ENCODE measurements at places on chromosomes 11 and 22.

DNA sequence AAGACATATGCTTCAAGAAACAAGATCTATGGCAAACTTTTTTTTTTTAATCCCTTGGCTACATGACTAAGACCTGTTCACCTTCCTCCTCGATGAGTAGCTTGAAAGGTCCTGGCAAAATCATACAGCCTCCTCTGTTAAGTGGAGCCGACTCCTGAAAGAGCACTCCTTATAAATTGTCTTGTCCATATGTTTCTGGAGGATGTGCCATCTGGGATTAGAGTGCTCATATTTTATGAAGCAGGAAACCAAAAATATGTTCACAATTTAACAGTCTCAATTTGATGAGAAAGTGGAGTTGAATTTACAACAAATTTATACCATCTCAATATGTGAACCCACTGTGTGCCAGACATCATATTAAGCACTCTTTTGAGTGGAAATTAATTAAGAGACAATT lies 912.1 kb upstream of the FAT3 start:
- DNase-seq = no peak

DNA sequence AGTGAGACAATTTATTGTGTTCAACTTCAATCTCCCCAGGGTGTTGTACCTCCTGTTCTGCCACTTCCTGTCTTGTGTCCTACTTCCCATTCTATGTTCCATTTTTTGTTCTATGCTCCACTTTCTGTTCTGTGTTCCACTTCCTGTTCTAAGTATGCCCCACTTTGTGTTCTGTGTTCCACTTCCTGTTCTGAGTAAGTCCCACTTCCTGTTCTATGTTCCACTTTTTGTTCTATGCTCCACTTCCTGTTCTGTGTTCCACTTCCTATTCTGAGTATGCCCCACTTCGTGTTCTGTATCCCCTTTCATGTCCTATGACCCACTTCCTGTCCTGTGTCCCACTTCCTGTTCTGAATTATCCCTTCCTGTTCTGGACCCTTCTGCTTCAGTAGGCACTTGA lies 732.7 kb downstream of the TBC1D22A start:
- no peak for DNase-seq

DNA sequence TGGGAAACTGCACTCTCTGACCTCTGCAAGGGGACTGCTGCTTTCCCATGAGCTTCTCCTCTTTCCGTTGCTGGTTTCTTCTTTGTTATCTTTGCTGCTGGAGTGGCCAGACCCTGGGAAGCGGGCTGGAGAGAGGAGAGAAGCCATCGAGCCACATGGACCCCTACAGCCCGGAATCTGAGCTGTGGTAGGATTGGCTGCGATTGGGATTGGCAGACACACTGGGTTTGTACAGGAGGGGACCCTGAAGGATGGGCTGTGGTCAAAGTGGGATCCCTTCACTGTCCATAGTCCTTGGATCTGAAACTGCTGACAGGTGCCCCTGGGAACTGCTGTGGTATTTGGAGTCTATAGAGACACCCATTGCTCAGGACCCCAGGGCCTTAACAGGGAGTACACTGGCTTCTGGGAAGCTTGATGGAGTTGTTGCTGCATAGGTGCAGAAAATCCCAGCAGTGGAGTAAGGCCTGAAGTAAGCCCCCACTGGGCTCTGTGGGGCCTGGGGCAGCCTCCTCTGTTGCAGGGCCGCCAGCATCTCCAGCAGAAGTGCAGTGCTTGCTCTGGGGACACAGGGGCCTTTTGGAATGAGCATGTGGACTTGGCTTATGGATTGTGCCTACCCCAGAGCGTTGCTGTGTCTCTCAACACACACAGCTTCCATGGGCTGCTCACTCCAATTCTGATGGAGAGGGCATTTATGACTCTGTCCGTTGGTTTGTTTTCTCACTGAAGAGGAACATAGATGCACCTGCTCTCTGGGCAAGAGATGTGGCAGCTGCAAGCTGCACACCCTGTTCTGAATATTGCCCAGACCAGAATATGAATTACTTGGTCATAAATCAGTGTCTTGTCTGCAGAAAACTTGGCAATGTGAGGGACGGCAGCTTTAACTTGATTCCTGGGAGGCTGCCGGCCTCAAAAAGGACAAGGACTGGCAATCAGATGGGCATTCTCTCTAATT lies 32.0 kb downstream of the BCR start:
- no peak for DNase-seq

- DNase-seq = no peak
Measured at GRCh38 chr11:10273738-10274137, 20.3 kb downstream of the SBF2 start.

DNA sequence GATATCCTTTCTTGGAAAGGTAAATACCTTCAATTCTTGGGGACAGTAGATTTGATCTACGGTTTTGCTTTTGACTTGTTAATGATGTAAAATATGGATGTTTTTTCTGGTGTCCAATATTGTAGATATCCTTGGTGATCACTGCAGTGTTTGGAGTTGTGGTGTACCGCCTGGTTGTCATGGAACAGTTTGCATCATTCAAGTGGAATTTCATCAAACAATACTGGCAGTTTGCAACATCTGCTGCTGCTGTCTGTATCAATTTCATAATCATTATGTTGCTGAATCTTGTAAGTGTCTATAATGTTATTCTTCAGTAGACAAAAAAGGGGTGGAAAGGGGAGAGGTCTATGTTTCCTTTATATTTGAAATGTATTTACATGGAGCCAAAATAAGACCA lies 27.4 kb upstream of the MUC15 start:
- no peak for DNase-seq

GRCh38 chr11:123111465-123111864 lies 49.5 kb upstream of the HSPA8 start:
- no peak for DNase-seq
